ENCODE measurements at places on chromosomes 2 and 18. TPM values are rescaled to one million over a fixed set of nuclear protein-coding genes. Genes with fewer than 3 reads are reported as not detected.

DNA sequence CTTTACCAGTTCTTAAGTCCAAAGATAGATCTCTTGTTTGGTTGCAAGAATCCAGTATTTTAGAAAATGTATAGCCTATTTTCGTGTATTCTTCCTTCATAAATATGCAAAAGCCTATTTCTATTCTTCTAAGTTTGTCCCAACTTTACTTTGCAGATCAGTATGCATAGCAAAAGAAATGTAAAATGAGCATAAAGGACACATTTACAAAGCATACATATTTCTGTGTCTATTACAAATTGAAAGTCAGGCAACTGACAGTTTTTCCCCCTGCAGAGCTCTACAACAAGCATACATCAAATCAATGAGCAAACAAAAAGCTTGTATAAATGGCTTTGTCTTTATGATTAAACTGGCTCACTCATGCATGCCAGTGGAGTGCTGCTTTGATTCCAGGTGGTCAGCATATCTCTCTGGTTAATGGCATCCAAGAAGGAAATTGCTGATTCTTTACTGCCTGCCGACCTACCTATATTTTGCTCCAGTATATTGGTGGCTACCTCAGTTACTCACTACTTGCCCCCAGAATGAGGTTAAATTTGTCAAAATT, 10.0 kb upstream of the VPS54 start:
- DNase-seq: no peak

DNA sequence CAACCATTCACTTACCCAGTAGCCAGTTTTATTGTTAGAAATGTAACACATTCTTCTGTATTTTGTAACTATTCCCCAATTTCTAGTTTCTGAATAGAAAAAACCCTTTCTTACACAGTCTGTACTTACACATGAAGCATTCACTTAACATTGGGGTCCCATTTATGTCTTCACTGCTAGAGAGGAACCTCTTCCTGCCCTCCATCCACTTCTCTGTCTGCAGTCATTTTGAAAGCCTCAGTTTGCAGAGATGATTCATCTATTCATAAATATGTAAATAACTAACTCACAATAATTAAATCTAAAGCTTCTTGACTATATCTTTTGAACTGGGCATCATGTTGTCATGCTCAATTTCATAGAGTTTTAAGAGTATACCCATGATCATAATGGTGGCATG, 55.9 kb downstream of the ZRANB3 start:
- no peak for DNase-seq

GRCh38 chr2:234488913-234489451, 7.9 kb downstream of the ARL4C start:
- no peak for DNase-seq

DNA sequence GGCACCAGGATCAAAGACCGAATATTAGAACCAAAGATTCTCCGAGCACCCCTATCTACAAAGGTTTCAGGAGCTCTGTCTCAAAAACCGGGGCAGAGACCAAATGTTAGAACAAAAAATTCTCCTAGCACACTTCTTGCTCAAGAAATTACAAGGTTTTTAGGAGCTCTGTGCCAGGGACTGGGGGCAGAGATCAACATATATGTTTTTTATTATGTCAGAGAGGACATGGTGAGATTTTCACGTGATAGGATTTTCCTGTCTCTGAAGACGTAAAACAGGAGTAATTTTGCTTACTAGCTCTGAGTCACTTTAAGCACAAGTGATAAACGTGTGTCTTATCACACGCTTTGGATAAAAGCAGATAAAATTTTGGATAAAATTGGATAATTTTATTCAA, 34.8 kb upstream of the ODC1 start:
- DNase-seq: no peak

DNA sequence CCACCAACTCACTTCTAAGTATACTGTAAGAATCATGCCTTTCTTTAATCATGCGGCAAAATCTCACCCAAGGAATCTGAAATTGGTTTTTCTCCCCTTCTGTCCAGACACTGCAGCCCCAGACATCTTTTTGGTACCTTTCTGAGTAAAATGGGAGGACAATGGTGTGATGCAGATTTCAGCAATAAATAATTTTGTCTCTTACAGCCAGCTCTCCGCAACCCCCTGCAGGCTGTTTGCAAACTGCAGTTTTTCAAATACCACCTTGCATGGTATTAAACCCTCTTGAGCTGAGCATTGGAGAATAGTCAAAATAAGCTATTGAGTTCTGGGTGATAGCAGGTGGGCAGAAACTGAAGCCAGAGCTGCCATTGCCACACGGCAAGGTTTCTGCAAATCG, 32.2 kb downstream of the GPR39 start:
- peak; percentile 67 for DNase-seq

DNA sequence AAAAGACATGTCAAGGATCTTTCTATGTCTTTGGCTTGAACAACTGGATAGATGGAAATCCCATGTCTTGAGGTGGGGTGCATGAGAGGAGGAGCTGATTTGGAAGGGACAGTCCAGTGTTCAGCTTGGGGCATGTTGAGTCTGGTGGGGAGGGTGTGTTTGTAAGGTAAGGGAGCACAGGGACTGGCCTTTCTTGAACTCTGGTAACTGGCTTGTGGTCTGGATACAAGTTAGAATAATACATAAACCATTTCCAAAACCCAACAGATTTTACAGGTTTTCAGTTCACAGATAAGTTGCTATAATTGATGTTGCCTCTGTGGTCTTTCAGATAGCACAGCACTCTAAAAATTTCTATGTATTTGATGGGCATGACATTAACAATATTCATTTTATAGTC, 24.2 kb downstream of the RHBDD1 start:
- no peak for DNase-seq

- DNase-seq: no peak
Measured at GRCh38 chr18:1094409-1094808, 189.7 kb downstream of the ADCYAP1 start.

GRCh38 chr2:64750001-64750816, 96.5 kb upstream of the SERTAD2 start:
- DNase-seq: peak; percentile 65

- no peak for DNase-seq
Measured at GRCh38 chr2:46460241-46460921, 19.0 kb upstream of the TMEM247 start.

DNA sequence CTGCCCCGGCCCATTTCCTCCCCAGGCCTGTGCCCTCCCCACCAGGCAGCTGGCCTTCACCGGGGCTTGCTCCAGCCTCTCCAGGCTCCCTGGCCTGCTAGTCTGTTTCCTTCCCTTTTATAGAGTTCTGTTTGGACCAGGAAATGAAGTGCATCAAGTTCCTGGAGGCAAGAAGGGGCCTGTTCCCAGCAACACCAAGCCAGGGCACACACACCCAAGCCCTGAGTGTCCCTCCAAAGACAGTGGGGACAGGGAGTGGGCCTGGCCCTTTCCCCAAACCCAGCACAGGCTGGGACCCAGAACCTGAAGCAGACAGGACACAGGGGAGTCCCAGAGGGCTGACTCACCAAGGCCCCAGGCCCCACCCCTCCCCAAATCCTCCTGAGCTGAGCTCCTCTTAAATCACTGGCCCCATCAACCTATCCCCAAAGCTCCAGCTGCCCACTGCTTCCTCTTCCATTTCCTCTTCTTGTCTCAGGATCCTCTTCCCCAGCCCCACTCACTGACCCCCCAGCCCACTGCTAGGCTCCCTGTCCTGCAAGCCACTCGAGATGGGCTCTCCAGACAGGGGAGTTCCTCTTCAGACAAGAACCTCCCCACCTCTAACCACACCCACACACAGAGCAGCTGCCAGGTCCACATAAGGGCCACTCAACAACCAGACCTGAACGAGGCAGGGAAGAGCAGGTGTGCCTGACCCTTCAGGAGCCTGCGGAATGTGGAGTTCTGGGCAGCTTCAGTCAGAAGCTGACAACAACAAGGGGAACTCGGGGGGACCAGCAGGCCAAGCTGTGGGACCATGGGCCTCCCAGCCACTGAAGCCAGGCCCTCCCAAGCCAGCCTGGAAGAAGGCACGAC, 74.2 kb downstream of the TNS1 start:
- no peak for DNase-seq

- no peak for DNase-seq
Measured at GRCh38 chr2:45928946-45929345, 277.5 kb downstream of the PRKCE start.

GRCh38 chr2:189347540-189347939, 93.7 kb upstream of the WDR75 start:
- no peak for DNase-seq

- no peak for DNase-seq
Measured at GRCh38 chr2:222398446-222398885, 25.9 kb upstream of the SGPP2 start.

DNA sequence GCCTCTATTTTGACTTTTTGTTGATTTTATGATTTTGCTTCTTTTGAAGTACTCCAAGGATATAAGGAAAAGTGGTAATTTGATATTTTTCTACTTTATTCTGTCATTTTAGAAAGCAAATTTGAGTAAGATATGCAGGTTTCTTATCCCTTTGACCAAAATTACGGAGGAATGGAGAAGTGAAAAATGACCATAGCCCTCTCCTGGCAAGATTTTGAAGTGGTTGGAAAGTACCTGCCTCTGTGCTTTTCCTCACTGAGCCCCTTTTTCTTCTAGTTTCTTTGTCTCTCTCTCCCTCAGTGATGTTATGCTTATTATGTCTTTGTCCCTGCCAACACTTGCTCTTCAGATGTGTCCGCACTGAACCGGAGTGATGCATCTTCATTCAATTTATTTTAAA, 898.1 kb downstream of the EPHA4 start:
- no peak for DNase-seq

DNA sequence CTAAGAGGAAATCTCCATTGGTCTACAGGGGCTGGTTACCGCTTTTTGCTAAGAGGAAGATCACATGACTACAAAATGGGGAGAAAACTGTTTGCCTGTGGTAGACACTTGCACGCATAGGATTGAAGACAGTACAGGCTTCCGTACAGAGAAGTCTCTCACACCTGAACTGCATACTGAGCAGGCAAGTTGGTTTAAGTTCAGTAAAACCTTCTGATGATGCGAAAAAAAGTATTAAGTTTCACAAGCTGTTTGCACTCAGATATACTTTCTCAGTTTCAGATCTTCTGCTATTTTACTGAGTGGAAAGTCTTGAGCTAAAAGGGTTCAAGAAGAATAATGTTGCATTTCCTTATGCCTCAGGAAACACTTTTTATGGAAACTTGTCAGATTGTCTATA, 292.2 kb upstream of the MC4R start:
- DNase-seq: no peak

DNA sequence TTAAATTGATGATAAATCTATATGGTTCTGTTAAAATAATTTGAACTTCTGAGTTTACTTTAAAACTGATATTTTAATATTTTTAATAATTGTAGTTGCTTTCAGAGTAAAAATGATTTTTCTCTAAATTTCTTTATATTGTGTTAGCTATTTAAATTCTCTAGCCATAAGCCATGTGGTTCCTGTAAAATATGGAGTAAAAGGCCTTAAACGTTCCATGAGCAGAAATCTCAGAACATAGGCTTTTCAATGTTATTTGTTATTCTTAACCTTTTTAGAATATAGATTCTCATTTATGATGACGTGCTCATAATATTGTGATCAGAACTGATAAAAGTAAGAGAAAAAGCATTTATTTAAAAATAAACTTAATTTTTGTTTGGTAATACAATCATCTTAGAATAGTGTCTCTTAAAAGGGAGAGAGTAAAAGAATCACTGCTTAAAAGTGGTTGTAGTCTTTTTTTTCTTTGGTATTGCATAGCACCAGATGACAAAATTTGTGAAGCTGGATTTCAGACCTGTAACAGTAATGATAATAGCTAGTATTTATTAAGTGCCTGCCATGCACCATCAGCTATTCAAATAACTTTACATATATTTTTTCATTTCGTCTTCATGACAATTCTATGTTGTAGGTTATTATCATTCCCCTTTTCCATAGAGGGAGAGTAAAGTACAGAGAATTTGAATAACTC, 2.7 kb downstream of the BMPR2 start:
- DNase-seq: no peak

GRCh38 chr2:40421631-40422297, 30.1 kb downstream of the SLC8A1 start:
- no peak for DNase-seq

- DNase-seq: peak; percentile 54
Measured at GRCh38 chr2:127695491-127696472, 5.5 kb upstream of the SFT2D3 start.

DNA sequence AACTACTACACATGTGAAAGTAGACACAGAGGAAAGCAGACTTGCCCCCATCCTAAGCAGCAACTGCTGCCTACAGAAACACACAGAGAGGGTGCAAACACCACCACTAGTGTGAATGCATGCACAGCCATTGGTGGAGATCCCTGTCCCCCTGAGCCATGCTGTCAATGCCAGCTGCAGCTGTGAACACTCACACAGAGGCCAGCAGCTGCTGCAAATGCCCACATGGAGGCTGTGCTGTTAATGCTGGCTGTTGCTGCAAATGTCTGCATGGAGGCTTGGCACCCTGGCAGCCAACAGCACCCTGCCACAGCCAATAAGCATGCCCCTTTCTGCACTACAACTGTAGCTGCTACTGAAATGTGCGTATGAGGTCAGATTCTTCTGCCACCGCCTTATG, 355.0 kb downstream of the LNPK start:
- DNase-seq: no peak

GRCh38 chr18:10971717-10972116, 177.7 kb downstream of the PIEZO2 start:
- no peak for DNase-seq

- no peak for DNase-seq
Measured at GRCh38 chr2:224278531-224278930, 123.4 kb downstream of the FAM124B start.

- no peak for DNase-seq
Measured at GRCh38 chr2:63040586-63040985, 10.0 kb upstream of the OTX1 start.

GRCh38 chr2:99984799-99985515, 157.4 kb downstream of the AFF3 start:
- DNase-seq: no peak

The XIRP2 gene
- total RNA-seq: not detected

The BUB1 gene
- total RNA-seq: 10.0 TPM

The RIT2 gene
- total RNA-seq: not detected

The CFC1 gene
- 1.8 TPM for total RNA-seq

The CXXC1 gene
- total RNA-seq: 66.3 TPM

The PDE1A gene
- 4.2 TPM for total RNA-seq

The ANO7 gene
- 2.6 TPM for total RNA-seq

The FAM124B gene
- total RNA-seq: 1.3 TPM

The ARHGAP28 gene
- 36.8 TPM for total RNA-seq

The SOX11 gene
- 576 TPM for total RNA-seq

The CFAP65 gene
- total RNA-seq: 1.1 TPM

The SCN7A gene
- total RNA-seq: 0.32 TPM

The B4GALT6 gene
- 16.5 TPM for total RNA-seq
